DMS79 (cell line): ENCODE measurements at places on chromosomes 7 and 10.

GRCh38 chr7:2862831-2863361, 18.8 kb upstream of the GNA12 start:
- DNase-seq = no peak

DNA sequence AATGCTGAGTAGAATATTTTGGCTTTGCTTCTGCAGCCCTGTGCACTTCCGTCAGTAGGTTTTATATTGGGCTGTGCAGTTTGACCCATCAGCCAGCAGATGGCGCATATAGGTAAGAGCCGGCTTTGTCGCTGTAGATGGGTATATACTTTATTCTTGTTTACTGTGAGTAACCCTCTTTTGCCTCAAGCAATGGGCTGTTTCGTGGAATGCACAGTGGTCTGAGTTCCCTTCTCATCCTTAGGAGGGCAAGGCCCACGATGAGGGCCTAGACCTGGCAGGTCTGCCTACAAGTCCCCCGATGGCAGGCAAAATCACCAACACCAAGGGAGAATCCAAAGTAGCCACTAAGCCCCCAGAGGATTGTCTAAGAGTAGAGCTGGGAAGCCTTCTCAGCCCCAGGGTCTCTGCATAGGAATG, 1002.9 kb upstream of the KCND2 start:
- no peak for DNase-seq

DNA sequence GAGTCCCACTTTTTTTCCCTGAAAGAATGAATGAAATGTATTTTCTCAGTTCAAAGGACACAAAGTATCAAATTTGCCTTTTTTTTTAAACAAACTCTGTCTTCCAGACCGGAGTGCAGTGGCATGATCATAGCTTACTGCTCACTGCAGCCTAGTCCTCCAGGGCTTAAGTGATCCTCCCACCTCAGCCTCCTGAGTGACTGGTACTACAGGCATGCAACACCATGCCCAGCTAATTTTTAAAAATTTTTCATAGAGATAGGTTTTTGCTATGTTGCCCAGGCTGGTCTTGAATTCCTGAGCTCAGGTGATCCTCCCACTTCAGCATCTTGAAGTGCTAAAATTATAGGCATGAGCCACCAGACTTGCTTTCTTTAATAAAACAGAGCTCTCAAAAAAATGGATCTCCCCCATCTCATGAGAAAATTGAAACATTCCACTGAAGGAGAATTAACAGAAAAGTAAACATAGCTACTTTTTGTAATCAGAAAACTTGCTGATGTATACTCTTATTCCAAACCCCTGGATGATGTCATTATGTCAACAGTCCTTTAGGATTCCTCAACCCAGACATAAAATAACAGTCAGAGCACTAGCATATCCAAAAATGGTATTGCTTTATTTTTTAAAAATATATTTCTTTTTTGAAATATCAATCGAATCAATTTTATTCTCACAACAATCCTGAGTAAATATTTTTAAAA, 12.3 kb upstream of the TRDMT1 start:
- DNase-seq = no peak

DNA sequence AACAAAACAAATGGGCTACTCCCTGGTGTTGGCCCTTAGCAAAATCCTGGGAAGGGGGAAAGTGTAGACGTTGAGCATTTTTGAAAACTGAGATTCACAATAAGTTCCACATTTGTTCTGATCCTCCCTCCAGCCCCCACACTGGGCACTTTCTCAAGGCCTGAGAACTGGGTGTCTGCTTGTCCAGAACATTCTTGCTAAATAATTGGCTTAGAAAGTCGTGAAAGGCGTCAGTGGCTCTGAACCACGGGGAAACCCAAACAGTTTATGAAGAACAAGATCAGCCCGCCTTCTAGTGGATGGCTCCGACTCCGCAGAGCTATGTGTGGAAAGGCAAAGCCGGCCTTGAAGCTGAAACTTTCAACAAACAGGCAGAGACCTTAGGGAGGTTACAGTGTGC, 370.1 kb downstream of the PRPF18 start:
- no peak for DNase-seq

- no peak for DNase-seq
Measured at GRCh38 chr7:113373863-113374262, 255.5 kb upstream of the SMIM30 start.

- DNase-seq = no peak
Measured at GRCh38 chr7:50853311-50853710, 70.6 kb upstream of the GRB10 start.

DNA sequence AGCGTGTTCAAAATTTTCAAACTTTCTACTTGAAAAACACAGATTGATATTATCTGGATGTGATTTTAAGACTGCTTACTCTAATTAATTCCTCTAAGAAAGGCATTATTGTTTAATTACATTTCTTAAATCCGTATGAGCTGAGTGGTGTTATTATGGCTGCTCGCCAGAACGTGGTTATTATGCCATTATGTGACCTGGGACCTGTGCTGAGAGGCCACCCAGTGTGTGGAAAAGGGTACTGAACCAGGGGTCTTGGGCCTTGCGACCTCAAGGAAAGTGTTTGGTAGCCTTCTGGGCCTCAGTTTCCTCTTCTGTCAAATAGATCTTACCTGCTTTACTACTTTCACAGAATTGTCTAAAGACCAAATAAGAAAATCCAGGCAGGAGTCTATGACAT, 15.4 kb downstream of the LGI1 start:
- DNase-seq = no peak

DNA sequence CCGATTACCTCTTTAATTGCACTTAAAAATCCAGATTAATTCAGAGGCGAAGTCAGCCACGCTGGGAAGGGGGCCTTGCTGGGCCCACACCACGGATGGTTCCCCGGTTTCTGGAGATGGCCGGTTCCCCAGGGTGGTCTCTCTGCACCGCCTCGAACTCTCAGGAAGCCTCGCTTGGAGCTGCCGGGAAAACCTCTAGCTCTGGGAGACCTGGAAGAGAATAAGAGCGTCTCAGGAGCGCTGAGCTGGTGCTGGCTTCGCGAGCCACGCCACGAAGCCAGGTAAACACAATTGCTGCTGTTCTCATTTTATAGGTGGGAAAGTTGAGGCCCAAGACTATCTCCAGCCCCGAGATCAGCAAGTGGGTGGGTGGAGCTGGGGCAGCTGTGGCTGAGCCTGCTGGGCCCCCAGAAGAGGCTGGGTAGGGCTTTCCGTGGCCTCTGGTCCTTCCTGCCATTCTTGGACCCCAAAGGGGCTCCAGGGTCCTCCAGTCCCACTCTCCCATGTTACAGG, 110.4 kb downstream of the MICALL2 start:
- DNase-seq = no peak

DNA sequence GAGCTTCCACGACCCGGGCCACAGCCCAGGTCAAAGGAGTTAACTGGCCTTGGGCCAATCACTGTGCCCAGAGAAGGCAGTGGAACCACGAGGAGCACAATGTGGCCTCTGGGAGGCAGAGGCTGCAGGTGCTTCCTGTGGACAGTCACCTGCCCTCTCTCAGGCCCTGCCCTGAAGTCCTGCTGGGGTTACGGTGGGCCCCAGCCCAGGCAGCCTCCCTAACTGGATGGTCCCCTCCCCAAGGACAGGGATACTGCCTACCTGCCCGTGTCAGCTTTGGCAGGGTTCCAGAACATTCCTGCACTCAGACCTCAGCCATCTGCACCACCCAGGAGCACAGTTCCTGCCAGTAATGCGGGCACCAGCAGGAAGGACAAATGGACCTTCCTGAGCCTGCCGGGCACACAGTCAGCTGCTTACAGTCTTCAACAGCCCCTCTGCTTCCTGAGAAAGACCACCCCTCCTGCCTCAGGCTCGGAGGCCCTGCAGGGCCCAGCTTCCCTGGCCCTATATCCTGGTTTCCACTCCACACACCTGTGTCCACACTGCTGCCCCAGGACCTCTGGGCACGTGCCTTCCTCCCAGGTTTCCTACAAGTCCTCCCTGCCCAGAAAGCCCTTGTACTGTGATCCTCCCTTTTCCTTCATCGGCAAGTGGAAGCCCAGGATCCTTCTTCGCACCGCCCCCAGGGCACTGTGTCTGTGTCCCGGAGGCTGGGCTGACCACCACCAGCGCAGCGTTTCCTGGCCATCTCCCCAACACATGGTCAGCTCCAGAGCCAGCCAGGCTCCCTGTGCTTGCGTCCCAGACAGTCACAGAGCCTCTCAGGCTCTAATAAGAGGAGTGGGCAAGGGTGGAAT, 23.3 kb downstream of the WDR86 start:
- no peak for DNase-seq

GRCh38 chr10:89590326-89590725, 54.7 kb downstream of the PANK1 start:
- no peak for DNase-seq

- no peak for DNase-seq
Measured at GRCh38 chr10:101968940-101969321, 87.0 kb downstream of the ARMH3 start.

GRCh38 chr7:114622221-114622620, 207.6 kb downstream of the FOXP2 start:
- no peak for DNase-seq

GRCh38 chr7:40675741-40676140, 540.9 kb downstream of the SUGCT start:
- no peak for DNase-seq

- DNase-seq = no peak
Measured at GRCh38 chr10:32340596-32341180, 6.3 kb downstream of the EPC1 start.

GRCh38 chr10:84826704-84827103, 498.3 kb downstream of the CCSER2 start:
- DNase-seq = no peak

GRCh38 chr10:102660888-102661657, 16.8 kb downstream of the TRIM8 start:
- DNase-seq = no peak

DNA sequence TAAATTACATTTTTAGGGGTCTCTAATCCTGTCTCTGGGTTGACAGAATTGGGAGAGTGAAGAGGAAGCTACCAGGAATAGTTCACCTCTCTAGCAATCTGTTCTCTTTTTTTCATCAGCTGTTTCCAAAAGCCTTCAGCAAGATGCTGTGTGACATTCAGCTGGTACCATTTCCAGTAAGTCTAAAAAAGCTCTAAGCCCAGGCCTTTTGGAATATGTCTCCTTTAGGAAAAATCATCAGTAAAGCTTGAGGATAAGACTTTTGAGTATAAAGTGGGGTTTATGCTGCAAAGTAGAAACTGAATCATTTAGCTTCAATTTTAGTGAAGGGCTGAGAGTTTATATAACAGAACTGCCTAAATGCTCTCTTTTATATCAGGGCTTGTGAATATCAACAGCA, 81.5 kb downstream of the CCNY start:
- no peak for DNase-seq

DNA sequence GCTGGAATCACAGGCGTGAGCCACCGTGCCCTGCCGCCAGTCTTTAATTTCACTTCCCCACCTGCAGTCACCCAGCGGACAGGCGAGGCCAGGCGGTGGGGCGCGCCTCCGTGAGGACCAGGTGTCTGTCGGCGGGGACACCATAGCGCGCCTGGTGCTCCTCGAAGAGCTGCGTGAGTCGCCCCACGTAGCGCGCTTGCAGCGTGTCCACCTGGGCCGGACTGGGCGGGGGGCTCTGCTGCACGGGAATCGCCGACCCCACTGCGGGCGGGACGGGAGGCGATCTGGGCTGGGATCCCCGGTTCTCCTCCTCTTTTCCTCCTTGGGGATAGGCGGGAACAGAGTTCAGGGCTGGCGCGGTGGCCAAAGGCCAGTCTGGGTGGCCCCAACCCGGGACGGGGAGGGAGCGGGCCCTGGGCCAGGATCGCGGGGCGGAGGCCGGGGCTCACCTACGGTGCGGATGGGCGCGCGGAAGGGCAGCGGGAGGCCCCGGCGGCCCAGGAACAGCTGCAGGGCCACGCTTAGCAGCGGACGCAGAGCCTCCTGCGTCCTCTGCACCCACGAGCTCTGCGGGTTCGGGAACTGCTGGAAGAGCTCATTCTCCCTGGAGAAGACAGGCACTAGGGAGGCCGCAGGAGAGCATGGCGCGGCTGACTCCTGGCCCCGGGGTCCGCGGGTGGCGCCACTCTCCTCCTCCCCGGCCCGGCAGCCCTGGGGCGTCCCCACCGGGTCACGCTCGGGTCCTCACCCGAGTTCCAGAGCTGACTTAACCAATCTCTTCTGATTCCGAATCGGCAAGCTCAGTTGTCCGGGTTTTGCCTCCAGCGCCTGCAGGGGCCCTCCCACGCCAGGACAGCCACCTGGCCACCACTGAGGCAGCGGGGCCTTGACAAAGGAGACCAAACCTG, 1.1 kb upstream of the MOGAT3 start:
- DNase-seq = no peak

GRCh38 chr7:37388811-37389210, 59.9 kb downstream of the ELMO1 start:
- DNase-seq = no peak

DNA sequence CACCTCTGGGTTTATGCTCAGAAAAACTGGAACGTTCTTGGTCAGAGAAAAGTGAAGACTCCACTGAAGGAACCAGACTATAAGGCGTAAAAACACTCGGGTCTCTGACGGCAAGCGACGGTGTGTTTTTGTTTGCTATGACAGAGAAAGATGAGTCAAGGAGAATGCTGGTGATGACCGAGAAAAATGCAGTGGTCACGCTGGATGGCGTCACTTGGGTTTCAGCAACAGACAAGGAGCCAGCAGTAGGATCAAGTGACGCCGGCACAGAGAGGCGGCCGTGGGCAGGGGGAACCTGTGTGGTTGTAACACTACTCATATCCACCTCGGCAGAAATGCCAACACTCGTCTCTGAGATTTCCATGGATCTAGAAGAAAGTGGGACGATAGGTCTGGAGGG, 63.4 kb downstream of the KIAA1549 start:
- DNase-seq = no peak

GRCh38 chr7:130844811-130845580, 111.0 kb upstream of the KLF14 start:
- no peak for DNase-seq

DNA sequence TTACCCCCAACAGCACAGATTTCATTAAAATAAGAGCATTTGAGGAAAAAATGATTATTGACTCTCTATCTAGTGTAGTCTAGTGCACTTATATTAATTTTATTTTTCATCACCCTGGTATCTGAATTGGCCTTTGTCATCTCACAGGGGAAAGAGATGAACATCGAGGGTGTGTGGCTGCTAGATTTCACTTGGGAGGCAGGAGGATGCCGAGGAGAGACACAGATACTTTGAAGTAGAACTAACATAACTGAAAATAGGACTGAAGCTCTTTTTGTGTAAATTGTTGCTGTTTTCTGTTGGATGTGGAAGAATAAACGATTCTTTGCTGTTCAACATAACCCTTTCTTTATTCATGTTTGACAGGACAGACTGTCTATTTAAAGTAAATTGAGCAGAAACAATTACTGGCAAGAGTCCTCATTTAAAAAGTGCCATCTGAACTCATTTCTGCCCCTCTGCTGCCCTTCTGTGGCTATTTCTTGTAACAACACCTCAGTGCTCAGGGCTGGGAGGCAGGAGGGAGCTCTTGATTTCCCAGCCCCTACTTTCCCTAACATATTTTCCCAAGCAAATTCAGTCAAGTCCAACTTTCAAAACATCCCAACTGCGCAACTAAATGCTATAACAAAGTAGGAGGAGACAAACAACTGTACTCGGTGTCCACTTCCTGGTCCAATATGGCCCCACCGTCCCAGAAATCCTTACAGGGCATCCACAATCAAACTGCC, 15.6 kb downstream of the LYZL1 start:
- DNase-seq = peak; percentile 12

GRCh38 chr7:220151-220841, 27.9 kb downstream of the FAM20C start:
- DNase-seq = no peak
